CD8-positive, alpha-beta memory T cell (primary cell): ENCODE measurements at places on chromosomes 4 and X. TPM values are rescaled to one million over a fixed set of nuclear protein-coding genes. Genes with fewer than 3 reads are reported as not detected.

DNA sequence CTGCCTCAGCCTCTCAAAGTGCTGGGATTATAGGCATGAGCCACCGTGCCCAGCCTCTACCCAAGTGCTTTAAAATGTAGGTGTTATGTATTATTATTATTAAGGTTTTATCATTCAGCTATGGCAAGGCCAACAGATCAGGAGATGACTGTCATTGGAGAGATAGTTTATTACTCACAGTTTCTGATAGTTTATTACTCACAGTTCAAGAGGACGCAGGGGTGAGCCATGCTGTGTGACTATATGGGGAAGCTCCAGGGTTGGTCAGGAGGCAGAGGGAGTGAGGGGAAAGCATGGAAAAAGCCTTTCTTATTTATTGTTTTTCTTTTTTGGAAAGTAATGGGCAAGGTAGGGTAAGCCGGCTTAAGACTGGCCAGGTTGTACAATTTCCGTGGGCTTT lies 25.4 kb upstream of the ARSD start:
- no peak for DNase-seq
- no peak overlapping the region for H3K4me3 ChIP-seq

- no peaks in the 10 kb centered on the region for H3K27me3 ChIP-seq
- H3K27ac ChIP-seq = no peak overlapping the region
- no peaks in the 10 kb centered on the region for H3K36me3 ChIP-seq
Measured at GRCh38 chr4:78601013-78601412, 49.4 kb downstream of the ANXA3 start.

GRCh38 chr4:156941940-156942548 lies 29.6 kb downstream of the PDGFC start:
- DNase-seq = no peak
- no peaks in the 10 kb centered on the region for H3K4me1 ChIP-seq
- H3K36me3 ChIP-seq = no peaks in the 10 kb centered on the region
- H3K27ac ChIP-seq = no peak overlapping the region

The CXorf38 gene
- total RNA-seq = 16.5 TPM

GRCh38 chrX:116318672-116319071 lies 117.7 kb upstream of the SLC6A14 start:
- H3K4me1 ChIP-seq = no peaks in the 10 kb centered on the region
- H3K27ac ChIP-seq = no peak overlapping the region
- no peak for DNase-seq
- H3K4me3 ChIP-seq = no peak overlapping the region
- no peaks in the 10 kb centered on the region for H3K36me3 ChIP-seq
- no peaks in the 10 kb centered on the region for H3K27me3 ChIP-seq

DNA sequence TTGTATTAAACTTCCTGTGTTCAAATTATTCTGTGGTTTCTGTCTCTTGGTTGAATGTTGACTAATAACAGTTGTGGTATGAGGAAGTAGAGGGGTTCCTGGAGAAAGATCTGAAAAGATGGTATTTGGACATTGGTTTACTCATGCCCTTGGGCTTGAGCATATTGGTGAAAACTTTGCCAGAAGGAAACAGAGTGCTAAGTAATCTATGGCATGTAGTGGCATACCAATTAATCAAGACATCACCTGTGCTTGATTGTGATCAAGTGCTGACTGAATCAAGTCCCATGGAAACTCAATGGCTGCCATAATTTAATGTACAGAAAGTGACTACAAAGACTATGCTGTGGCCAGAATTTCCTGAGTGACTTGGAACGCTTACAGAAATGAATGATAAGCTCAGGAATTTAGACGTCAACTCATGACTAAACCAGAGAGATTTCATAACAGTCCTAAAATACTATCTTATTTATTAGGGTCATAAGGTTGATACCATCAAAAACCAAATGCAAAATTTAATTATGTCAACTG lies 2062.9 kb downstream of the ARAP2 start:
- no peaks in the 10 kb centered on the region for H3K36me3 ChIP-seq
- no peak overlapping the region for H3K27ac ChIP-seq
- H3K4me1 ChIP-seq = no peaks in the 10 kb centered on the region
- no peak for DNase-seq

GRCh38 chr4:85824166-85824945 lies 349.4 kb downstream of the ARHGAP24 start:
- H3K27me3 ChIP-seq = no peaks in the 10 kb centered on the region
- no peak overlapping the region for H3K27ac ChIP-seq
- no peaks in the 10 kb centered on the region for H3K4me1 ChIP-seq
- H3K4me3 ChIP-seq = no peak overlapping the region
- DNase-seq = no peak

GRCh38 chrX:101370888-101371504 lies 15.0 kb downstream of the BTK start:
- no peak for DNase-seq
- H3K4me3 ChIP-seq = no peak overlapping the region
- no peaks in the 10 kb centered on the region for H3K4me1 ChIP-seq
- no peaks in the 10 kb centered on the region for H3K36me3 ChIP-seq
- no peaks in the 10 kb centered on the region for H3K27me3 ChIP-seq
- H3K27ac ChIP-seq = no peak overlapping the region

DNA sequence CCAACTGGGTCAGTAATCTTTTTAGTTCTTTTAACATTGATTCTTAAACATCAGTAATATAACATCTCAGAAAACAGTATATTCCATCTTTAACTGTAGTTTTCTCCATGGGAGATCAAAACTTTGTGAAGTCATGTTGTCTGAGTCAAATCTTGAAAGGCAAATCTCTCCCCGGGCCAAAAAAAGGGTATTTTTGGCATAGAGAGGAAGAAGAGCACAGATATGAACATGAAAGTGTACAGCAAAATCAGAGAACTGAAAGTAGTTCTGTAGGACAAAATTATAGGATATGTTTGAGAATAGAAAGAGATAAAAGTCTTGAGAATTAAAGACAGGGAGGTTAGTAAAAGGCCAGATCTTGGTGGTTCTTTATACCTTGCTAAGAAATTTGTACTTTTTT lies 176.4 kb upstream of the GYPA start:
- no peak overlapping the region for H3K4me3 ChIP-seq
- DNase-seq = no peak
- no peaks in the 10 kb centered on the region for H3K4me1 ChIP-seq
- no peaks in the 10 kb centered on the region for H3K36me3 ChIP-seq
- no peaks in the 10 kb centered on the region for H3K27me3 ChIP-seq
- H3K27ac ChIP-seq = no peak overlapping the region

The LGI2 gene
- not detected for total RNA-seq
